Heart left ventricle (tissue), 16 donors: ENCODE measurements at places on chromosomes 5 and 9.
A peak's percentile ranks its signal among the peaks of the same experiment; 100 is the strongest.

DNA sequence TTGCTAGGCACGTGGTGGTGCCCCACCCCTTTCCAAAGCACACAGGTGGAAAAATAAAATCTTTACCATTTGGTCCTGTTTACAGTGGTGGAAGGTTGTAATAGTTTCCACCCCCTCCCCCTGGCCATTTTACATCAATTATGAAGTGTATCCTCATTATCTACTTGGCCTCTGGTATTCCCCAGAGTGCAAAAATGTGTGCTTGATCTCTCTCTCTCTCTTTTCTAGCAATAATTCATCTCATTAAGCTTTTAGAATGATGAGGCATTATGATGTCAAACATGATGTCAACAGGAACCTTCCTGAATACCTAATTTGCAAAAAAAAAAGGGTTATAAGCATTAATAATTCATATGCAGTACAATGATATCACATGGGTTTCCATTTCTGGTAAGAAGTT lies 3.1 kb downstream of the PDE8B start:
- H3K4me3 ChIP-seq: no peak overlapping the region
- H3K27me3 ChIP-seq: peaks cover 46% of the 10 kb centered on the region
- H3K27ac ChIP-seq: no peak overlapping the region

DNA sequence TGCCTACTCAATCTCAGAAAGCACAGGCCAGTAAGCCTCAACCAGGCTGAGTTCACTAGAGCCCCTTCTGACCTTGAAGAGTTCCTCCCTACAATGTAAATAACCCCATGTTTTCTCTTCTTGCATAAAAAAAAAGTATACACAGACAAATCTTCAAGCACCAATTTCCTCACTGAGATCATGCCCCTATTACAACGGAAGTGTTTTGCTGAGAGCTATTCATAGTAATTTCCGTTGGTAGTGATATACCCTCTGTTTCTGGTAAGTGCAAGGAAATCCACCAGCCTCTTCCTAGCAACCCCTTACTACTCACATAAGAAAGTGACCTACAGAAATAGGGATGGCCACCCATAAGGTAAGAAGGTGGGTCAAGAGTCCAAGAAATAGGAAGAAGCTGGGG lies 76.4 kb upstream of the TARS1 start:
- no peak for DNase-seq
- peaks cover 24% of the 10 kb centered on the region for H3K4me1 ChIP-seq
- peak overlapping the region; percentile 78 for H3K27ac ChIP-seq
- H3K27me3 ChIP-seq: no peaks in the 10 kb centered on the region

DNA sequence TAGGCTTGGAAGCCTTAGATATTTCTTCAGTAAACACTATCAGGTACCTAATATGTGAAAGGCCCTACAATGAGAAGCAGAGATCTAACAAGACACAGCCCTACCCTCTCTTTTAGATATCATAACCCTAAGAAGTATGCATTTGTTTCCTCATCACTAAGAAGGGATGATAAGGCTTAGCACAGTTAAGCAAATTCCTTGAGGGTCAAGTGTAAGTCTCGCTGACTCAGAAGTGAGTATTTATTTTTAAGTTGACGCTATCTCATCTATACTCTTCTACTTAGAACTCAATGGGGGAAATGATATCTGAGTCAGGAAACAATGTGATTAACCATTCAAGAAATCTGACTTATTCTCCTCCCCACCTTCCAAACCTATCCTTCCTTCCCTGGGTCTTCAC lies 149.7 kb downstream of the ESM1 start:
- no peak overlapping the region for H3K27ac ChIP-seq
- H3K36me3 ChIP-seq: no peaks in the 10 kb centered on the region
- H3K4me3 ChIP-seq: no peak overlapping the region

- no peaks in the 10 kb centered on the region for H3K4me1 ChIP-seq
- no peaks in the 10 kb centered on the region for H3K27me3 ChIP-seq
These were observed 21.8 kb downstream of the PPIC start for GRCh38 chr5:123014689-123015088.

DNA sequence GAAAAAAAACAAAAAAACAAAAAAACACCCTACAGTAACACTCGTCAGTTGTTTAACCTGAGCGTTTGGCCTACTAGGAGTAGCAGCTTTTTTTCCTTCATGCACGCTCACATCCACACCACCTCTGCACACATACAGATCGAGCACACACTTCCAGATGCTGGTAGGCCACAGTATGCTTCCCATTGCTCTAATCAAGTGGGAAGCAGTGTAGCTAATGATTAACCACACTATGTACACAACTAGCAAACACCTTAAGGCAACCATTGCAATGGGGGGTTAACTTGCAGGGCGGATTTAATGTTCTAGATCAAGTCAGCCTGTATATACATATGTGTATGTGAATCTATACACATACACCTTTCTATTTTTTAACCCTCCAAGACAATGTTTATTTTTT lies 65.5 kb upstream of the GLRX start:
- H3K4me3 ChIP-seq: no peak overlapping the region
- H3K27ac ChIP-seq: no peak overlapping the region
- no peaks in the 10 kb centered on the region for H3K4me1 ChIP-seq
- H3K36me3 ChIP-seq: peaks cover 59% of the 10 kb centered on the region
- no peaks in the 10 kb centered on the region for H3K27me3 ChIP-seq
- no peak for DNase-seq

DNA sequence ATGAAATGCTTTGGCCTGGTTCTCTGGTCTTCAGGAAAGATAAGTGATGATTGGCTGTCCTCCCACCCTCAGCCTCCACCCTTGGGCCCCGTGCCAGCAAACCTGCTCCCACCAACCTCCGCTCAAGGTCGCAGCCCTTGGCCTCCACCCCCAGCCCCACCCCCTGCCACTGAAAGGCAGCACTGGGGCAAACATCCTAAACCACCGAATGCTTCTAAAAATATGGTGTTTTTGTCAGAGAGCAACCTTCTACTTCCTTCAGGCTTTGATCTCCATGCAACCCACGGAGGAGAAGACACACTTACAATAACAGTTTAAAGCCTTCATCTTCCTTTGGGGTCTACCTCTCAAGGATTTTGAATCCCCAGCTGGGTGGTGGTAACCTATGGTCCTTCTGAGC lies 24.0 kb upstream of the TCF7 start:
- no peak overlapping the region for H3K4me3 ChIP-seq
- H3K36me3 ChIP-seq: no peaks in the 10 kb centered on the region
- DNase-seq: no peak

- no peak for DNase-seq
- no peak overlapping the region for H3K4me3 ChIP-seq
- H3K4me1 ChIP-seq: peaks cover 4% of the 10 kb centered on the region
- H3K36me3 ChIP-seq: no peaks in the 10 kb centered on the region
- no peaks in the 10 kb centered on the region for H3K27me3 ChIP-seq
- H3K27ac ChIP-seq: no peak overlapping the region
These were observed 28.1 kb upstream of the HRH2 start for GRCh38 chr5:175629793-175630192.

DNA sequence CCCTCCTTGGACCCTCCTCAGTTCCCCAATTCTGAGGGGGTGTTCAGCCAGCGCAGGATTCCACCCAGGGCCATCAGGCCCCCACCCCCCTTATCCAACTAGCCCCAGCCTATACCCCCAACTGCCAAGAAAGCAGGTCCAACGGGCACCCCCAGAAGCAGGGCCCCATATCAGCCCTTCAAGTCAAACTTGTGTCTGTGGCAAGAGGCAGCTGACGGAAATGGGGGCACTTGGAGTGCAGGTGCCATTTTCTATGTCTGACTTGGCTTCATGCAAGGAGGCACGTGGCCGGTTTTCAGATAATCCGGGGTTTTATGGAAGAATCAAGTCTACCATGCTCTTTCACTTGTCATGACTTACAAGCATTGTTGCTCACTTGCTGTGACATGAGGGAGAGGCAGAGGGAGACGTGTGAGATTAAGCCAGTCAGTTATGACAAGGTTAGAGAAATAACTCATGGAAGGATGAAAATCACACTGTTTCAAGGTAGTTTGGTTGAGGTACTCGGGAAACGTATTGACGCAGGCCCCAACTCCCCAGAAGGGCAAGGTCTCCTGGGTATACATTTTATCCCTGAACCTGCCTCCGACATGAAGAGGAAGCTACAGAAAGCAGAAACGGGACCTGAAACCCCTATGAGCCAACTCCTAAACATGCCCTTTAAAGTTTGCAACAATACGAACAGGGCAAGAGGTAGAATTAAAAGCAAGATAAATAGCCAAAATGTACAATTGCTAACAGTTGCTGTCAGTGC lies 26.5 kb upstream of the CLPTM1L start:
- H3K4me1 ChIP-seq: no peaks in the 10 kb centered on the region
- H3K4me3 ChIP-seq: no peak overlapping the region
- H3K27ac ChIP-seq: no peak overlapping the region
- no peak for DNase-seq
- H3K27me3 ChIP-seq: no peaks in the 10 kb centered on the region
- no peaks in the 10 kb centered on the region for H3K36me3 ChIP-seq

- peak within 1 kb of the TSS; percentile 75 for H3K4me3 ChIP-seq
- peak; percentile 80 for DNase-seq
- H3K36me3 ChIP-seq: no peaks in the 10 kb centered on the region
- H3K27me3 ChIP-seq: peaks cover 15% of the 10 kb centered on the region
- peak within 1 kb of the TSS; percentile 28 for H3K27ac ChIP-seq
- H3K4me1 ChIP-seq: no peaks in the 10 kb centered on the region
These were observed at the start of gene DMRTA1 for GRCh38 chr9:22446589-22446949. Gene DMRTA1 (plus strand): TSS chr9:22446824. CDS start chr9:22447066, 242 bp downstream.

- DNase-seq: no peak
- H3K27me3 ChIP-seq: no peaks in the 10 kb centered on the region
- peaks cover 14% of the 10 kb centered on the region for H3K36me3 ChIP-seq
- H3K4me1 ChIP-seq: peaks cover 22% of the 10 kb centered on the region
- H3K27ac ChIP-seq: no peak overlapping the region
These were observed 57.0 kb downstream of the COL15A1 start for GRCh38 chr9:99000476-99001395.

DNA sequence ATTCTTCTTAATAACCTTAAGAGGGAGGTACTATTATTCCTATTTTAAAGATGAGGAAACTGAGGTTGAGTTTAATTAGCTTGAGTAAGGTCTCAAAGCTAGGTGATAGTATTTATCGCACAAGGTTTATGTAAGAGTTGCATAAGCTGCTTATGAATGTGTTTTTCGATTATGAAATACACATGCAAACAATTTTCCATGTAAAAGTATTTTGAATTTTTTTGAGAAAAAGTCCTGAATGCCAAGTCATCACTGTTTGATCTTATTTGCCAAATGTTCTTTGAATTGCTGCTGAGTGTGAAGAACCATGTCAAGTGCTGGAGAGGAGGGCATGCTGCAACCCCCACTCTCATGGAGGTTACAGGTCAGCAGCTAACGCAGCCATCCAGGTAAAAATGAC lies 174.4 kb downstream of the CARTPT start:
- DNase-seq: no peak
- H3K36me3 ChIP-seq: no peaks in the 10 kb centered on the region
- peaks cover 17% of the 10 kb centered on the region for H3K4me1 ChIP-seq
- no peaks in the 10 kb centered on the region for H3K27me3 ChIP-seq

- H3K4me1 ChIP-seq: peaks cover 72% of the 10 kb centered on the region
- H3K27ac ChIP-seq: no peak overlapping the region
- no peaks in the 10 kb centered on the region for H3K36me3 ChIP-seq
- no peaks in the 10 kb centered on the region for H3K27me3 ChIP-seq
- DNase-seq: no peak
These were observed 21.0 kb downstream of the TENT4A start for GRCh38 chr5:6734243-6734700.

DNA sequence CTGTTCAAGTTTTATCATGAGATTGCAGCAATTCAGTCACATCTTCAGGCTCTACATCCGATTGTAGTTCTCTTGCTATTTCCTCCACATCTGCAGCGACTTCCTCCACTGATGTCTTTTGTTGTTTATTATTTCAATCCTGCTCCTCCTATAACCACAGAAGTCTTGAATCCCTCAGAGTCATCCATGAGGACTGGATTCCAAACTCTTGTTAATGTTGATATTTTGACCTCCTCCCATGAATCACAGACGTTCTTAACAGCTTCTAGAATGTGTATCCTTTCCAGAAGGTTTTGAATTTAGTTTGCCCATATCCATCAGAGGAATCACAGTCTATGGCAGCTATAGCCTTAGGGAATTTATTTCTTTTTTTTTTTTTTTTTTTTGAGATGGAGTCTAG lies 3.6 kb downstream of the FBXO38 start:
- H3K4me3 ChIP-seq: no peak overlapping the region
- H3K36me3 ChIP-seq: peaks cover 7% of the 10 kb centered on the region
- no peaks in the 10 kb centered on the region for H3K27me3 ChIP-seq
- DNase-seq: no peak

DNA sequence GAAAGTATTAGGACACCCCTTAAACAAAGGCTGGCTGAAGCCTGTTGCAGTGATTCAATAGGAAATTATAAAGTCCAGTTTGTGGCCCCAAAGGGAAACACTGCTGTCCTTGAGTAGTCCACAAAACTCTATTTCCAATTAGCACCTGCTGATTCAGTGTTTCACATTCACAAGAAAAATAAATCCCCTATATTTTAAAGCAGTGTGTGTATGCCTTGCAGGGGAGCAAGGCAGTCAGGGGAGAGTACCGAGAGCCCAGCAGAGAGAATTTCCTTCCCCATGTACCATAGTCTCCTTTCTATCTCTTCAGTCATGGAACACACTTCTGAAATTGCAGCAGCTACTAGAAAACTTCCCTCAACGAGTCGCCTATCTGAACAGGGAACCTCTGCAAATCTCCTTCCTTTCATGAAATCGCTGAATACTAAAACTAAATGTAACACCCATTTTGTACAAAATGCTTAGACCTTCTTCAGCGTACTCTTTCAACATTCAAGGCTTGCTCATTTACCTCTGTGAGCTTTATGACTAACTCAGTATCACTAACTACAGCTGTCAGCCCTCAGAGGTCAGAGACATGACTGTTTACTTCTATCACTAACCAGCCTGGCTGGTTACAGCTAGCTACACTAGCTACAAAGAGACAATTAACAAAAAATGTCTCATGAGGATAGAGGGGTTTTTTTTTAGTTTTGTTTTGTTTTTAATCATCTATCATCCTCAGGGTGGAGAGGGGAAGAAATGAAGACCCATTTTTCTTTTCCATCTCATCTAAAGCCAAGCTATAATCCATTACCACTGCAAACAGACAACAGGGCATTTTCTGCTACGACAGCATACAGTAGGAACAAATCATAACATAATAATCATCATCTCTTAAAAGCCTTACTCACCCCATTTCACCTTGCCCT lies 188.7 kb downstream of the EBF1 start:
- no peak overlapping the region for H3K27ac ChIP-seq
- H3K36me3 ChIP-seq: no peaks in the 10 kb centered on the region
- H3K4me3 ChIP-seq: no peak overlapping the region
- no peak for DNase-seq

DNA sequence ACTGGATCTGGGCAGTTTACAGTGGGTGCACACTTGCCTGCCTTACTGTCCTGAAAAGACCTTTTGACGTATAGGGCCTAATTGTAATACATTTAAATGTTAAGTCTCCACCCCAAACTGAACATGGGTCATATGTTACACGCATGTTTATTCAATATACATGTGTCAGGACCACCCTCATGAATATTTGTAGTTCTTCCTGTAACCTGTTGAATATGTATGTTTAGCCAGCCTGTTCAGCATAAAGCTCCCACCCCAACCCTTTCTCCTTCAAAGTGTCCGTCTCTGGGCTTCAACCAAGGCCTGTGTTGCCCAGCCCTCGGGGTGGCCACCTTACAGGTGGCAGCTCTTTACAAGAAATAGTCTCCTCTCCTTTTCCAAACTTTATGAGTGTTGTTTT lies 180.9 kb upstream of the DAP start:
- no peaks in the 10 kb centered on the region for H3K36me3 ChIP-seq
- no peak overlapping the region for H3K27ac ChIP-seq
- no peaks in the 10 kb centered on the region for H3K4me1 ChIP-seq
- no peak overlapping the region for H3K4me3 ChIP-seq
- no peaks in the 10 kb centered on the region for H3K27me3 ChIP-seq
- DNase-seq: no peak
